ENCODE measurements at places on chromosomes 13 and 19.

DNA sequence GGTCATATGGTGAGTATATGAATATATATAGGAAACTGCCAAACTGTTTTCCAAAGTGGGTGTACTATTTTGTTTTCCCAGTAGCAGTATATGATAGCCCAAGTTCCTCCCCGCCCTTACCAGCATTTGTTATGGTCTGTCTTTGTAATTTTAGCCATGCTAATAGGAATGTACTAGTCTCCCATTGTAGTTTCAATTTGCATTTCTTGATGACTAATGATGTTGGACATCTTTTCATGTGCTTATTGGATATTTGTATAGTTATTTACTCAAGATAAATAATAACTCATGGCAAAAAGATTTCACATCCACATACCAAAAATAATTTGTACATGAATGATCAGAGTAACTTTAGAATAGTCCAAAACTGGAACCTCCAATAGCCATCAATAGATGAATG is 75.3 kb upstream of the SERP2 start:
- DNase-seq = no peak

- no peak for DNase-seq
Observed at GRCh38 chr13:26019251-26019650, 32.6 kb downstream of the SHISA2 start.

GRCh38 chr13:96093296-96094006 is 3.5 kb downstream of the HS6ST3 start:
- no peak for DNase-seq

GRCh38 chr19:2270157-2270422 is 11.9 kb downstream of the PEAK3 start:
- no peak for DNase-seq

- peak; percentile 33 for DNase-seq
Observed at GRCh38 chr13:109919715-109920375, 133.5 kb upstream of the IRS2 start.

GRCh38 chr13:44792096-44792495 is 197.2 kb downstream of the NUFIP1 start:
- DNase-seq = no peak

GRCh38 chr13:113552079-113552478 is 32.5 kb upstream of the TFDP1 start:
- DNase-seq = no peak

- DNase-seq = no peak
Observed at GRCh38 chr19:23436944-23437343, 41.7 kb upstream of the ZNF91 start.

GRCh38 chr13:113562085-113562749 is 22.3 kb upstream of the TFDP1 start:
- peak; percentile 80 for DNase-seq

- DNase-seq = no peak
Observed at GRCh38 chr13:109009756-109010155, 380.3 kb downstream of the MYO16 start.

- peak; percentile 14 for DNase-seq
Observed at GRCh38 chr19:11659612-11660011, 62.3 kb downstream of the ZNF627 start.

DNA sequence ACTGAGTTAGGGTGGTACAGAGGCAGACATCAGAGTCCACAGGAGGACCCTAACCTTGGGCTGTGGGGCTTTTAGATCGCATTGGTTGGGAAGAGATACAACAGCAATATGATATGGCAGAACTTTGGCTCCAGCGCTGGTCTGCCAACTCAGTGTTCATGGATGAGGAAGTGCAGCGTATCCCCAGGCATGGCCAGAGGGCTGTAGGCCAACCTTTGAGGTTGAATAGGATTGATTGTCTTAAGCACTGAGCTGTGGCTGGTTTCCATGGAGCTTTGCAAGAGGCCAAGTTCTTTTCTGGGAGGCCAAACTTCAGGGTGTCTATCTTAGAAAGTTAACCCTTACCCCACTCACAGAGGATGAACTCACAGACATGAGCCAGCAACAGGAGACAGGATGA is 144.1 kb upstream of the TMTC4 start:
- no peak for DNase-seq

DNA sequence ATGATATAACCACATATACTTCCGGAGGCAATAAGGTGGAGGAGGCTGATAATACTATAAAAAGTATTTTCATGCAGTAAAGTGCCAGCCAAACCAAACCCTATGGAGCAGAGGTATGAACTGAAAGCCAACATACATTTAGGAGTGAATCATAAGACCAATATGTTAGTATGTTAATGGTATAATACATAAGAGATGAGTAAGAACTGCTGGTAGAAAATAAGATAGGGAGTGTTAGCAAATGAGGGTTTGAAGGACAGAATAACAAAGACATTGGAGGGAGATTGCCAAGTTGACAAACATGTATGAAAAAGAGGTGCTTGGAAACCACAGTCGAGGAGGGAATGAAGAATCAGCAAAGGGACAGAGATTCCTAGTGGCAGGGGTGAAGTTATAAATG is 10.8 kb downstream of the ENOX1 start:
- DNase-seq = no peak

- no peak for DNase-seq
Observed at GRCh38 chr13:24243302-24243701, 66.1 kb upstream of the C1QTNF9 start.

- no peak for DNase-seq
Observed at GRCh38 chr13:72149701-72150100, 282.7 kb upstream of the DACH1 start.

DNA sequence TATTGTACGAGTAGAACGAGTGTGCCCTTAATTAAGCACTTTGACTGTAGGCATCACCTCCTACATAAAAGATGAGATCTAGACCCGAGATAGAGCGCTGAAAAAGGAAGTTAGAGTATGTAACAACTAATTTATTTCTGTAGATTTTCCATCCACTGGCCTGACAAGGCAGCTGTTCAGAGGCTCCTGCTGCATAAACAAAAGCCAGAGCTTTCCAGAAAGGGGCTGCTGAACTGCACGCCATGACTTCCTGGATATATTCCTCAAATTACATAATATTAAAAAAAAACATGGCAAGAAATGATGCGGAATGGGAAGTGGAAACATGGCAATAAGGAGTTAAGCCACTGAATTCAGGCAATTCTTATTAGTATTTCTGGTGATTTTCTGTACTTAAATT is 89.7 kb downstream of the AKAP11 start:
- DNase-seq = no peak

DNA sequence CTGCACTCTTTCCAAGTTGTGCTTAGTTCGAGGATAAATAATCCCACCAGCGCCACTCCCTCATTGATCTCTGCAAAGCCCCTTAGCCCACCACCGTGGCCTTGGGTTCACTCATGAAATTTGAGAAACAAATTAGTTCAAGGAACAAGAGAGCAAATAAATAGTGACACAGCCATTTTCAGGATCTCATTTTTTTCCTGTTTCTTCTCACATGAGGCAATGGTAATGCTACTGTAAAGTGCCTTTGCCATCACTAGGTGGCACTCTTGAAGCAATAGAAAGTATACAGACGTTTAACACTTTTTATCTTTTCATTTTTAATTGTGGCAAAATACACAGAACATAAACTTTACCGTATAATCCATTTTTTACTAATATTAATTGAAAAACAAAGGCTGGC is 76.8 kb upstream of the ZNF835 start:
- DNase-seq = peak; percentile 7

DNA sequence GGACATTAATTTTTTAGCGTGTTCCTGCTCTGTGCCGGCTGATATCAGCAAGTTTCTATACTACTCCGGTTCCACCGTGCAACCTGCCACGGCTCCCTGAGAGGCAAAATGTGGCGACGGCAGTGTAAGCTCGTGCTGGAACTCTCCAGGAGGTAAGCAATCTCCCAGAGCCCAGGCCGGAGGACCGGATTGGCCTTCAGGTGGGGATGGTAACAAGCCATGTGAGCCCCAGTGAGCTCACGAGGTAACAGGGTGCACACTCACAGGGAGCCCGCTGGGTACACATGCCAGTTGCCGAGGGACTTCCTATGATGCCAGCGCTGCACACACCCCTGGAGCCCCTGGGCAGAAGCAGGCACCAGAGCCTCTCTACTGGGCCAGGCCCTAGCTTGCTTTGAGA is 38.5 kb downstream of the NAXD start:
- DNase-seq = no peak

DNA sequence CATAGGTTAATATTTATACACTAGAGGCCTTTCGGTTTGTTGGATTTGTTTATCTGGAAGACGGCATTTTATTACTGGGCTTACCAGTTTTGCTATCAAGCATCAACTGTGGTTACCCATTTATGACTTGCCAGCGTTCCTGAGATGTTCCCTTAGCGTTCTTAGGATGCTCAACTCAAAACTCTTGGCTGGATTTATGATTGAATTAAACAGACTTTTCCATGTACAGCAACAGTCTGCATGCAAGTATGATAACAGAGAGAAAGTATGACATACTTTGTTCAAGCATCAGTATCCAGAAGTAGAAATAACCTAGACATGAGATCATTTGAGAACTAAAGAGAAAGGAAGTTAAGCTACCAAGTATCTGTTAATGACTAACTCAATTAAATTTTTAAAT is 29.9 kb upstream of the RNF113B start:
- DNase-seq = peak; percentile 78

GRCh38 chr13:43545317-43545874 is 241.4 kb downstream of the ENOX1 start:
- peak; percentile 72 for DNase-seq

GRCh38 chr13:68713394-68713793 is 1394.2 kb upstream of the ATXN8OS start:
- no peak for DNase-seq

- DNase-seq = no peak
Observed at GRCh38 chr13:61935710-61936109, 520.1 kb upstream of the PCDH20 start.

DNA sequence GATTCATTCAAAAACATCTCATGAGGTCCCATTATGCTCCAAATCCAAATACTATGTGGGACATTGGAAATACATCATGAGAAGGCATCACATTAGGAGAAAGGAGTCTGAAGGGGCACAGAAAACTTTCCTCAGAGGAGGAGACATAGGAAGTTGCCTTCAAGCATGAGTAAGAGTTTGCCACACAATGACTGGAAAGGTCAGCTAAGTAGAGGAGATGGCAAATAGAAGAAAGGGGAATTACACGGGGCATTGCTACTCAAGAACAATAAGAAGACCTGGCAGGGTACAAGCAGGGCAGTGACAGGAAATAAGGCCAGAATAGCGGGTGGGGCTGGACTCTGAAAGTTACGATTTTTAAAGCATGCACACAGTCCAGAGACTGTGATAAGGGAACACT is 231.6 kb downstream of the SPRY2 start:
- peak; percentile 24 for DNase-seq

DNA sequence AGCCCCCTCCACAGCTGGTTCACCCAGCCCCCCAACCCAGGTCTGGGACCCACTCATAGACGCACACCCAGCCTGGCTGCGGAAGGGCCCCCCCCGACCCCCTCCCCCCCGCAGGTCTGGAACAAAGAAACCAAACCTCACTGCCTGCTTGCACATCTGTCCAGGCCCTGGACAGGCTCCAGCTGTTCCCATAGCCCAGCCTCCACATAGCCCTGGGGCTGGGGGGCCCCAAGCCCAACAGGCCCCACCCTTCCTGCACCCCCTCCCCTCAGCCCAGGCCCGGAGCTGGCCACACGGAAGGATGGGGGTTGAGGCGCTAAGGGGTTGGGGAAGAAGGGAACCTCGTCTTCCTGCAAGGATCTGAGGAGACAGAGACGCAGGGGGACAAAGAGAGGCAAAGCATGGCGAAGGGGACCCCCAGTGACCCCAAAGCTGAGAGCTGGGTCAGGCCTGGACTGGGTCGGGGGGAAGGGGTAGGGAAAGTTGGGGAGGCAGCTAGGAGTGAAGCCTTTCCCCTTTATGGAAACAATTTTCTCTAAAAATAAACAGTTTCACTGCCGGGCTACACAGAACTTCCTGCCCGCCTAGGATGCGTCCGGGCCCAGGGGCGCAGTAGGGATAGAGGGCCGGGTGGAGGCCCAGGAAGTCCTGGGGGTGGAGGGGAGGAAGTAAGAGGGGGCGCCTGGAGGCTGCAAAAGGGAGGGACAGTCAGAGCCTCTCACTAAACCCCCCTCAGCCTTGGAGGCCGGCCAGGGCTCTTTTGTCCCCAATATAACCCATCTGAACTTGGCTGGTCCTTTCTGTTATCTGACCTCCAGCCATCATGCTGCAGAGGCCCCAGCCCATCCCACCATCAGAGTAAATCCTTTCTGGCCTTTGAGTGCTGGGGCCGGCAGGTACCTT is 2.4 kb downstream of the KANK2 start:
- peak; percentile 47 for DNase-seq

DNA sequence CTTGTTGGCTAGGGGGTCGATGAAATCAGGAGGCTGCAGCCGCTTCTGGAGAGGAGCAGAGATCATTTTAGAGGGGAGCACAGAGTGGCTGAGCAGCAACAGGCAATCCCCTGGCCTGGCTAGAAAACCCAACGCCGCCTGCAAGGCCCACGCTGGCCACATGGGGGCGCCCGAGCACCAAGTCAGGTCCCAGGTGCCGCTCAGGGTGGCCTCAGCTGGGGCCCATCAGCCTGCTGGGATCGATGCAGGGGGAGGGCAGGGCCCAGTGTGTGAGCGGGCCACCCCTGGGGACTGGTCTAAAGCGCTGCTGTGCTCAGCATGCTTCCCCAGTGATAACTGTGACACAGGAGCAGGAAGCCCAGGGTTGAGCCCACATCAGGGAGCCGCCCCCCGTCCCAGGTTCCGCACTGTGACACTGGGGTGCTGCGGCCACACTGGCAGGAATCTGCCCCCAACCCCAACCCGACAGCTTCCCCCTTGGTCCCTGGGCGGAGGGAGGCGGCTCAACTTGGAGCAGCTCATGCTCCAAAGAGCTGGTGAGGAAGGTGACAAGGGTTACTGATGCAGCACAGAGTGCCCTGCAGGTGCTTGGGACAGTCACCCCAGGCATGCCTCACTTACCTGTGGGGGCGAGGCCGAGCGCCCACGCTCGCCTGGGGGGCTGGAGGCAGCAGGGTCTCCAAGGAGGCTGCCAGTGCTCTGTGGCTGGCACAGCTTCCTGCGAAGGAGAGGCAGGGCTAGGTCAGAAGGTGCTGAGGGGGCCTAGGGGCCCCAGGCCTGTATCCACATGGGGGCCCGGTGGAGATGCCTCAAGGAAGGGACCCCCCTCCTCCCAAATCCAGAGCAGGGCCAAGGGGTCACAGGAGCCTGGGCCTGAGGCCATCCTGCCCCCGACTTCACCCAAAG is 13.3 kb upstream of the ISYNA1 start:
- peak; percentile 76 for DNase-seq

GRCh38 chr19:54449701-54450069 is 686 bp downstream of the LENG8 start:
- peak; percentile 29 for DNase-seq
